ENCODE measurements at places on chromosomes 3 and 15.

DNA sequence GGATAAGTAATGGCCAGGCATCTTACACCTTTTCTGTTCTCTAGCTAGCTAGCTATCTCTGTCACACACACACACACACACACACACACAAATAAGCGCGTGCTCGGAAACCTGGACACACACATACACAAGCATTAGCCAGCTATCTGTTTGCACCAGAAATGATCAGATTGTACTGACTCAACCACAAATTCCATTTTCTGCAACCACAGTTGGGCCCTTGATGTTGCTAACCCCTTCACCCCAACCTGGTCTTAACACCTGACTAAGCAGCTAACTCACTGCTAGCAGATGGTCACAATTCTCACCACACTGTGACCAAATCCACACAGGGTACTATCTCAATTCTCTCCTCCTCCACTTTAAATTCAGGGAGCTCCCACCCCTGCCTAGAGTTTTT is 183.0 kb upstream of the THBS1 start:
- DNase-seq: no peak

- no peak for DNase-seq
Measured at GRCh38 chr15:77791941-77792340, 159.2 kb upstream of the LINGO1 start.

DNA sequence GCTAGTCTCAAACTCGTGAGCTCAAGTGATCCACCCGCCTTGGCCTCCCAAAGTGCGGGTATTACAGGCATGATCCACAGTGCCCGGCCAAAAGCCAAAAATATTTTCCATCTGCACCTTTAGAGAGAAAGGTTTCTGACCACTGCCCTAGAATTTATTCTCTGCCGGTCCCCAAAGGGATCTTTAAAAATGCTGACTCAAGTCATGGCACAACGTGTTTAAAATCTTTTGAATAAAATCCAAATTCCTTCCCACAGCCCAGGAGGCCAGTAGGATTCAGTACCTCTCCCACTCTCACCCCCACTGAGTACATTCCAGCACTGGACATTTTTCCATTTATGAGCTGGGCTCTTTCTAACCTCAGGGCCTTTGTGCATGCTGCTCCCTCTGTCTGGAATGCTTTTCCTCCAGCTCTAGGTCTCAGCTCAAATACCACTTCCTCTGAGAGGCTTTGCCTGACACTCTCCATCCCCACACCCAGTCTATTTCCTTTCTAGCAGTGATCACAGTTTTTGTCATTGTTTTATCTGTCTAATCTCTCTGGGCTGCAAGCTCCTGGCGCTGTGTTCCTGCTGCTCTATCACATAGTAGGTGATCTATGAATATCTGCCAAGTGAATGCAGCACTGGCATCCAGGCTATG is 502.9 kb downstream of the SHQ1 start:
- no peak for DNase-seq

DNA sequence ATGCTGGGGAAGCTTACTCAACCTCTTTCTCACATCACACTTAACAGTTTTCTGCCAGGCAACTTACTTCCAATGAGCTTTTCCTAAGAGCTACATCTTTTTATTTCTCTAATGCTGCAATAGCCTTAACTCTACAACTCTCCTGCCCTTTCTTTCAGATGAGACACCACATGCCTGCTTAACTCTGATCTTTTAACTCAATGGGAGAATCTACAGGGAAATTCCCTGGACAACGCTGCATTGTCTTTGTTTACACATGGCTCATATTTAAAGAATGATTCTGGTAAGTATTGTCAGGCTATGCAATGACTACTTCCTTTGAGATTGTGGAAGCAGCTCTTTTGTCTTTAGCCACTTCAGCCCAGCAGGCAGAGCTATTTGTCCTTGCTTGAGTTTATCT is 353.1 kb upstream of the BCHE start:
- DNase-seq: no peak

DNA sequence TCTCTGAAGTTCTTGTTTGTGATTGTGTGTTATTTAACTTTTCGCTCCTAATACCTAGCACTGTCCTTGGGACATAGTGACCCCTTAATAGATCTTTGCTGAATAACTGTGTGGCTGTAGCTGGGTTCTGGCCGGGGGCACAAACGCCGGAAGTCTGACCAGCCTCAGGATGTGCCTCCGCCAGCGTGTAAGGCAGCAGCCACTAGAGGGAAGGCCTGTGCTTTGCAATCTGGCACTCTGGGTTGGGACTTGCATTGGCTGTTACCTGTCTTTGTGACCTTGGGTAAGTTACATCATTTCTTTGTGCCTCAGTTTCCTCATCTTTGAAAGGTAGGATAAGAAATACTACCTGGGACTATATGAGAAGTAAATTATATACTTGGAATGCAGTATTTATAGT is 158.7 kb downstream of the GHSR start:
- peak; percentile 53 for DNase-seq
